ENCODE measurements at places on chromosomes 2 and 18. TPM values are rescaled to one million over a fixed set of nuclear protein-coding genes. Genes with fewer than 3 reads are reported as not detected.

GRCh38 chr2:39283561-39283960, 39.8 kb upstream of the CDKL4 start:
- DNase-seq = no peak

- DNase-seq = no peak
Observed at GRCh38 chr2:68251855-68252399, 405 bp downstream of the PPP3R1 start.

- DNase-seq = no peak
Observed at GRCh38 chr2:148802448-148803220, 72.4 kb upstream of the KIF5C start.

- no peak for DNase-seq
Observed at GRCh38 chr18:54147439-54147838, 77.0 kb downstream of the MBD2 start.

Gene GATA6
- total RNA-seq = 56.3 TPM

- no peak for DNase-seq
Observed at GRCh38 chr2:197982565-197982964, 178.2 kb downstream of the PLCL1 start.

- no peak for DNase-seq
Observed at GRCh38 chr2:175823002-175823706, 178.9 kb downstream of the LNPK start.

- DNase-seq = no peak
Observed at GRCh38 chr18:28152354-28152753, 24.6 kb downstream of the CDH2 start.

- DNase-seq = no peak
Observed at GRCh38 chr2:162840598-162841246, 2.2 kb upstream of the KCNH7 start.

DNA sequence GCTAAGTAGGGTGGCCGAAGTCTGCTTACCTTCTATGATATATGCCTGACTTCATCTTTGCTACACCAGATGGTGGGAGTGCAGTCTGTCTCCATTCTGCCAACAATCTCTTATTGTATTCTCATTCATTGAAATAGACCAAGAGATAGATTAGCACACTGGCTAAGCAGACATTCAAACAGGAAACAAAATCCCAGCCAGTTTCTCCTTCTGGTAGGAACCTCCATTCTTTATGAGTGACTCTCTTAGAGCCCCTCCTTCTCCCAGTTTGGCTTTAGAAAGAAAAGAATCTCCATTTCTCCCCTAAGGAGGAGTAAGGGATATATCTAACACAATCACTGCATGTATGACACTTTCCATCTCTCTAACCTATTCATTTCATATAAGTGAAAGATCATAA, 118.9 kb upstream of the COL5A2 start:
- DNase-seq = no peak
